NCI-H1092 treated with DMSO at 0.1 percent for 48 hours (cell line): ENCODE measurements at places on chromosomes 4 and X.

GRCh38 chr4:107077192-107077591 lies 41.1 kb upstream of the DKK2 start:
- DNase-seq, result no peak

DNA sequence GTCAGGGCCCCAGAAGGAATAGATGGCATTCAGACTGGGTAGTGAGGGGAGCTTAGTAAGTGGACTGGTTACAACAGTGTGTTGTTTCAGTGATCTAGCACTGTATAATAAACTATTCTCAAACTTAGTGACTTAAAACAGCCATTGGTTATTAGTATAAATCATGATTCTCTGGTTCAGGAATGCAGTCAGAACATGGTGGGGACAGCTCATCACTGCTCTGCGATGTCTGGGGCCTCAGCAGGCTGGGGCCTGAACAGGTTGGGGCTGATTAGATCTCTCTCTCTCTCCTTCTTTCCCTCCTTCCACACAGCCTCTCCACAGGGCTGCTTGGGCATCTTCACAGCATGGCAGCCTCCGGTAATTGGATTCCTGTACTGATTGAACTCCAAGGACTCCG lies 160.4 kb downstream of the GATB start:
- no peak for DNase-seq

DNA sequence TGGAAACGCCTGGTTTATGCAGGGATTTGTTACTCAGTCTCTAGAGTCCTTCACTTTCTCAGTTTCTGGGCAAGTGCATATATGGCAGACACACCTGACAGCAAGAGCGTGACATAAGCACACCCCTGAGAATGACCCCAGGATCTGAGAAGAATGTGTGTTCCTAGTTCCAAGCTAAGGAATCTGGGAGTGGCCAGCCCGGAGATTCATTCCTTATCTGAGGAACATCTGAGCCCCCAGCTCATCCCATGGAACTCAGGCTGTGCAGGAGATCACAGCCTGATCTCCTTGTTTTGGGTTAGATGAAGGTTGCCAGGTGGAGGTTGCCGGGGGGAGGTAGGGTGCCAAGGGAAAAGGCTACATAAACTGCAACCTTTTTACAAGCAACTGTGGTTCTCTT lies 23.8 kb upstream of the KIAA0232 start:
- no peak for DNase-seq

DNA sequence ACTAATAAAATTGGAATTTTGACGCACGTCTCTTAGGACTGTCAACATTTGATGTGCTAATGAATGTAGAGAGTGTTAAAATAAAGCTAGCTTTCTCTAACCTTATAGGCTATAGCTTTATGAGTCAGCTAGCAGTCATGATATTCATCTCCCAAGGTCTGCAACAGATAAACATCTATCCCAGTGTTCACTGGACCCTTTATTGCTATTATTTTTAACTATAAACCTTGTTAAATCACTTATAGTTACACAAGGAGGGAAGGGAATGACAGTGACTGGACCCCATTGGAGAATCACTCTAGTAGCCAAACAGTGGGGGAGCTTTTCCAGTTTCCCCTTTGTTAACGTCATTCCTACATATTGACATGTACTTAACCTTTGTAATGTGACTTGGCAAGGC lies 67.9 kb upstream of the SHISA3 start:
- DNase-seq, result no peak

DNA sequence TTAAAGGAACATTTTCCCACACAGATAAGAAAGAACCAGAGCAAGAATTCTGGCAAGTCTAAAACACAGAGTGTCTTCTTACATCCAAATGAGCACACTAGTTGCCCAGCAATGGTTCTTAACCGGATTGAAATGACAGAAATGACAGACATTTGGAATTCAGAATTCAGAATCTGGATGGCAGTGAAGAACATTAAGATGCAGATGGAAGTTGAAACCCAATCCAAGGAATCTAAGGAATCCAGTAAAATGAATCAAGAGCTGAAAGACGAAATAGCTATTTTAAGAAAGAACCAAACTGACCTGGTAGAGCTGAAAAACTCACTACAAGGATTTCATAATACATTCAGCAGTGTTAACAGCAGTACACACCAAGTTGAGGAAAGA lies 21.5 kb downstream of the ANAPC10 start:
- DNase-seq, result no peak

- DNase-seq, result no peak
Observed at GRCh38 chr4:123170843-123171242, 225.8 kb upstream of the SPRY1 start.

- no peak for DNase-seq
Observed at GRCh38 chr4:159199826-159200225, 96.9 kb downstream of the RAPGEF2 start.

DNA sequence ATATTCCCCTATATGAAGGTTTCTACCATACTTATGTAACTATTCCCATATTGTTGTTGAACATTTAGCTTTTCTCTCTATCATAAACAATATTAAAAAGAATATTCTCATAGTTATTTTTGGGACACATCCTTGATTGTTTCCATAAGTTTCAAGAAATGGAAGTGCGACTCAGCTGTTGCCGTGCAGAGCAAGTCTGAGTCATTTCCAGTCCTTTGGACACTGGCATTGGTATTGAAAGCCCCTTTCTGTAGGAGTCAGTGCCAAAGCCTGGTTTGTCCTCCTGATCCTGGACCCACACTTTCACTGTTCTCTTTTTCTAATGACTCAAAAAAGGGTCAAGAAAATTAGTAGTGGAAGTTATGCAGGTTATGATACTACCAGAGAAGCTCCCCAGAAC lies 108.3 kb upstream of the DIAPH2 start:
- no peak for DNase-seq

GRCh38 chr4:47659342-47659741 lies 174.3 kb downstream of the ATP10D start:
- no peak for DNase-seq

DNA sequence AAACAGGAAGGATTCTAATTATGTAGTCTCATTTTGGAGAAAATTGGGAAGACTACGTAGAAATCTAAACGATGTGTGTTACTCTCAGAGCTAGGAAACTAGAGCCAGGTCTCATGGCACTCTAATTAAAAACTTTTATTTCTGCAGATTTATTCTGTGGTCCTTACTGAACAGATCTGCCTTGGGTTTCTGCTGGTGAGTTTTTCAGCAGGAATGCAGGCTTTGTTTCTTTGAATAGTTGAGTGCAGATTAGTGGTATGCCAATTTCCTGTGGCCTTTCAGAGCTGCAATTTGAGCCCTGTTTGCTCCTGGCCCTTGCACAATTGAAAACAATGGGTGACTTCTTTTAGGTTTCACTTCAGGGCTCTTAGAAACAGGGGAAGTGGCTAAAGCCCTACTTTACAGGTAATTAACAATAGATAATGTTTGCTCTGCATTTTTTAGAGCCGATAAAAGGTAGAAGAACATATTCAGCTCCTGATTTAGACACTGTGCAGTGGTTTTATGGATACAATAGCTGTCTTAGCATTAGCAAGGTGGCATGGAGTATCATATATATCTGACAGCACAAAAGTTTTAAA lies 21.8 kb downstream of the SPRY1 start:
- peak; percentile 97 for DNase-seq

GRCh38 chr4:2096073-2096609 lies 37.0 kb downstream of the NAT8L start:
- no peak for DNase-seq

DNA sequence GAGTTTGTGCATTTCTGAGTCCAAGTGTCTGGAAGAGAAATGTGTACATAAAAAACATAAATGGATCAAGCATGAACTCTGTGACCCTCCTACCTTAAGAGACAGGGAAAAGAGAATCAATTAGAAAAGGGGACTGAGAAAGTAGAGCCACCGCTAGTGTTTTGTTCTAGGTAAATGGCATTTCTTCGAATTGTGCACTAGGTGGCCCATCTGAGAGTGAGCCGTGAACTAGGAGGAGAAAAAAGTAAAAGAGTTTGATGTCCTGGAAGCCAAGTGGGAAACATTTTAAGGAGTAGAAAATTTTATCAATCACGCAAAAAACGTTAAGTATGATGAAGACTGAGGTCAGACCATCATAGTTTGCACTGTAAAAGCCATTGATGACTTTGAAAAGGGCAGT lies 55.1 kb downstream of the NAF1 start:
- no peak for DNase-seq

DNA sequence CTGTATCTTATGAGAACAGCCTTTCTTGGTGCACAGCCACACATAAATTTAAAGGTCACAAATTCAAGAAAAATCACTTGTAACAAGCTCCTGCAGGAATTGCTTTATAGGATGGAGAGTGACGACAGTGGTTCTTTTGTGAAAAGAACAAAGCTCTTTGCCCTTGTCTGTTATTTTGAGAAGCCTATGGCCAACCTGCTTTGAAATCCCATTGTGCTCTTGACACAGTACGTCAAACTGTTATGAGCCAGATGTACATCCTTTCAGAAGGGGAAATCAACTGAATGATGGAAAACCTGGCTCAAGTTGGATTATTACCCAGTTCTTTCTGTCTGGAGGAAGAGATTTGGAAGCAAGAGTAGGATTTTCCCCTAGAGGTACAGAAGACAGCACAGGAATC lies 1454.2 kb downstream of the ARAP2 start:
- no peak for DNase-seq

DNA sequence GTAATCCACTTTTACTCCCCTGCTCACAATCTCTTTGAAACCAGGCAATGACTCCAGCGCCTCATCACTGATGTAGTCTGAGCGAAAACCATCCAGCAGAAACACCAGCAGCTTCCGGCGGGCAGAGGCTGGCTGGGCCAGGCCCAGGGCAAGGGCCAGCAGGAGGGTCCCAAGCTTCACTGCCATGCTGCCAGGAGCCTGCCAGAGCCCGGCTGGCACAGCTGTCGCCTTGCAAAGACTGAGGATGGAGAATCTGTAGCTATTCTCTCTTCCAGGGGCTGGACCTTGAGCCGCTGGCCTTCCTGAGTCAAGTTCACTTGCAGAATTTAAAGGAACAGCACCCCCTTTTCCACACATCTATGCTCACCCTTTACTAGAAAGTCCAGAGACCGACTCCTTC lies at the start of gene ENPP6:
TSS of gene ENPP6 (minus strand) at position 240 of the 400 bp plus-strand sequence. CDS start at position 186, 54 bp downstream.
- no peak for DNase-seq

GRCh38 chr4:42152507-42153504 lies at the start of gene BEND4:
TSS of gene BEND4 (minus strand) at chr4:42152655. CDS start at chr4:42152143, 512 bp downstream.
- no peak for DNase-seq

- no peak for DNase-seq
Observed at GRCh38 chr4:7515390-7515902, 80.7 kb upstream of the PSAPL1 start.

GRCh38 chrX:136541294-136541693 lies 9.3 kb downstream of the VGLL1 start:
- DNase-seq, result no peak

DNA sequence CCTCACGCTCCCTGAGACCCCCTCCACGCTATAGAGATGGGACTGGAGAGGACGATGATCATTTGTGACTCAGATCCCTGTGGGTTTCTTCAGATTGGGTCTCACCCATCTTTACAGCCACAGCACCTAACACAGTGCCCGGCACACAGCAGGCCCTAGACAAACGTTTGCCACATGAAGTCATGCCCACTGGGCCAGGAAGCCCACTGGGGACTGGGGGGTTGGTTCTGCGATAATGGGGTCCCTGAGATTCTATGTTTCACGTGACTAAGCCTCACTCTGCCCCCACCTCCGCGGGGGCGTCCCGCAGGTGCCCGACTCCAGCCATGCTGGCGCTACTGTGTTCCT lies 3.8 kb downstream of the SOD3 start:
- DNase-seq, result no peak

- peak; percentile 87 for DNase-seq
Observed at GRCh38 chrX:49053223-49054072, 5.4 kb upstream of the CCDC120 start.

DNA sequence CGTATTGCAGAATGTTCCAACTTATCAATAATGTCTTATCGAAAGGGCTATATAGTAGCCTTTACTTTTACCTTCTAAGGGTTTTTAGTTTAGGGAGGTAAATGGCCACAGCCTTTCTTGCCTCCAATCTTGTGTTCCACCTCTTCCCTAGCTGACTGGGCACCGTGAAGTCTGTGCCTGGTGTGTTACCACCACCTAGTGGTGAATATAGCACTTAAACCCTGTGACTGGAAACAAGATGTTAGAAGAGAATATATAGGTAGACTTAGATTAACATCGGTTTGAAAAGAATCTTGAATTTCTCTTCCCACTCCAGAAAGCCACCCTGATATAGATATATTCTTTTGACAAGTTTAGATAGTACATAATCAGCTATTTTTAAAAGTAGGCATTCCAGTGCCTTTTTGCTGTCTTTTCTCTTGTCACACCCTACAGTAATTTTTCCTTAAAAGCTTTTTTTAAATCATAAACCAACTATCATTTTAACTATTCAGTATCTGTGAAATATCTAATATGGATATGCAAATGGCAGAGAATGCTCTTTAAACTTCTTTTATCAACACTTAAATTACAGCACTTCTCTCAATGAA lies 27.8 kb upstream of the ADH7 start:
- DNase-seq, result peak; percentile 58

GRCh38 chrX:56066016-56066415 lies 166.1 kb upstream of the KLF8 start:
- DNase-seq, result no peak

- DNase-seq, result no peak
Observed at GRCh38 chrX:56068274-56068758, 163.8 kb upstream of the KLF8 start.

DNA sequence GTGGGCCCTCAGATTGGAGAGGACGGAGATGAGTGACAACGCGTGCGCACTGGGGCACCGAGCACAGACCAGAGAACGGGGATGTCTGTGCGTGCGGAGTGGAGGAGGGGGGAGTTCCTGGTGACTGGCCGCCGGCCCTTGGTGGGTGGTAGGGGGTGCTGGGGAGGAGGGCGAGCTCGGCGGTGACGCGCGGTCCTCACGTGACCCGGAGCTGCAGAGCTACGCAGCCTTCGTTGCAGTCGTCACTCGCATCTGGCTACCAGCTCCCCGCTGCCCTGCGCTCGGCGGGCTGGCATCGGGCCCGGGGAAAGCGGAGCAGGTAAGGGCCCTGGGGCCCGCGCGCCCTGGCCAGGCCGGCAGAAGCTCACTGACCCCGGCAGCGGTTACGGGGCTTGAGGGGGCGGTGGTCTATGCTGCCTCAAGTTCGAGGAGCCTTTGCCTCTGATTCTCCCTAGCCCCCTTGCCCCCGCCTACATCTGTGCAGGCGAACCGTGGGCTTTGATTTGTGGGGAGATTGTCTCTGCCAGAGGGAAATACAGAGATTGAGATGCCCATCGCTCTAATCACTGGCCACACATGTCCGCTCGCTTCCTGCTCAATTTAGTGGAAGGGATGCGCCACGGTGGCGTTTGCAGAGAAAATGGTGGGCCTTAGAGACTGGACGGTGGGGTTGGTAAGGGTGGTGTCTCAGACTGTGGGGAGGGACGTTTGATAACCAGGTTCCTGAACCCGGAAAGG lies at the start of gene ARMCX4:
TSS of gene ARMCX4 (plus strand) at position 245 of the 738 bp plus-strand sequence. CDS start 3,134 bp downstream, outside the sequence.
- peak; percentile 82 for DNase-seq

DNA sequence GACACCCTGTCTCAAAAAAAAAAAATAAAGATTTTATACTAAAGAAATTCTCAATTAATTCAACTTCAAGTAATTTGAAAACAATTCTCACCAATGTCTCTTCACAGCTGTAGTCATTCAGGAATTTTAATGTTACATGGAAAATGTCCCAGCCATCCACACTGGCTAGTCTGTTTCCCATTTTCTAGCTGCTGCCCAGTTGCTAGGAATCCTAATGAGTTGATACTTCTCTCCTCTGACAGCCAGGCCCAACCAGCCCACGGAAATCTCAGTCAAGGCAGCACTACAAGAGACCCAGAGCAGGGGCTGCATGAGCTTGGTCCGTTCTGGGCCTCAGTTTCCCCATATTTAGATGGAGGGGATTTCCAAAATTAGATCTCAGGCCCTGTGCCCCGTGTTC lies 59.1 kb downstream of the CASP3 start:
- DNase-seq, result no peak

GRCh38 chr4:8534129-8534528 lies 46.1 kb upstream of the GPR78 start:
- no peak for DNase-seq

- no peak for DNase-seq
Observed at GRCh38 chr4:147340111-147340510, 140.8 kb upstream of the EDNRA start.
